Breast epithelium (tissue), 4 donors: ENCODE measurements at places on chromosomes 3 and 15.

DNA sequence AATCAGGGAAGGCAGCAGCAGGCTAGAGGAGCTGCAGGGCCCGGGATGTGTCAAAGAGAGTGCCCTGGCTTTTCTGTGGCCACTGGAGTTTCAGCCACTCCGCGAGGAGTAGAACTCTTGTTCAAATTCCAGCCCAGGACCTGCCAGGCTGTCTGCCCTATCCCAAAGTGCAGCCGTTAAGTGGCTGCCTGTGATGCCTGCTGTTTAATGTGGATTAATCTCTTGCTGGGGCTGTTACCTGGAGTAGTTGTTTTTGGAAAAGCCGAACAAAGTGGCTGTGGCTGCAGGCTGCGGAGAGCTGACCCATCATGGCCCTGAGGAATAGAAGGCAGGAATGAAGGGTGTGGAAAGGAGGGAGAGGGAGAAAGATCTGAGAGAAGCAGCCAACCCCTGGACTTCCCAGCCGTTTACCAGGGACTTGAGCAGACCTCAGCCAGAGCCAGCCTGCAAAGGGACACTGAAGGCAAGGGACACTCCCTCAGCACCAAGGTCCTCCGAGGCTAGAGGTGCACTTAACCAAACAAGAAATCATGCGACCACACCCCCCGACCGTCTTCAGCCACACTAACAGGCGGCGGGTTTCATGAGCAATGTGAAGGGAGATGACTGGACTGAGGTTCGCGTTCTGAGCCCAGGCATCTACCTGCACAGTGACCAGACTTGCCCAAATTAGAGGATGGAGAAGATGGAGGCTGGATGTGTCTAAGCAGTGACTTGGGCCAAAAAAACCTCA is 4.7 kb downstream of the CDAN1 start:
- no peak for DNase-seq

GRCh38 chr3:108085370-108085769 is 5.5 kb downstream of the CD47 start:
- no peak for DNase-seq

- no peak for DNase-seq
Observed at GRCh38 chr15:30954674-30955073, 36.8 kb downstream of the MTMR10 start.

- no peak for DNase-seq
Observed at GRCh38 chr3:162534431-162534830, 1037.8 kb downstream of the OTOL1 start.

DNA sequence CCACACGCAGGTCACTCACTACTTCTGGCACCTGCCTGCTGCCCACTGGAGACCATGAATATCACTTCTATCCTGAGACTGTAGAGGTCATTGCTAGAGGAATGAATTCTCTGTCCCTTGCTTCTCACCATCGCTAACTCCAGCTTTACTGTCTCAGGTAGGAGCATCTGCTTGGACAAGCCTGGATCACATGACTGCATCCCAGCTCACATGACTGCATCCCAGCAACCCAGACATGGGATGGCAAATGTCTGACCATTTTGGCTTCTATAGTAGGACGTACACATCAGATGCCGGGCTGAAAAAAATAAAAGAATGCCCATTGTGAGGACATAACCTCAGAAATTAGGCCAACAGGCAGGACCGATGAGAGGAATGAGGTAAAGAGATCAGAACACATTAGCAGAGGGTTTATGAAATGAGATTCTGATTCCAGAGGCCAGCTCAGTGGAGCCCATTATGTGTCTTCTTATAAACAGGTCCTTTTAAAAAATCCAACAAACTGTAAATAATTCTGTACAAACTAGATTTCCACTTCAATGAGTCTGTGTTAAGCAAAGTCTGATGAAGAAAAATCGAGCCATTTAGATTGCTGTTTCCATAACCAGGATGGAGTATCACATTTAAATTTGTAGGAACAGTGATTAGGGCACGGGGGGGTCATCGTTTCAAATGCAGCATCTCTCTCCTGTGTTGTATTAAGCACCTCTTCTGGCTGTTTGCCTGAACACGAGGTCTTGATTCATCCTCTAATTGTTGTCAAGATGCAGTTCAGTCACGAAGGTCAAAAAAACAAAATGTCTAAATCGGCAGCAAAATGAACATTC is 126.7 kb downstream of the MTHFS start:
- no peak for DNase-seq

DNA sequence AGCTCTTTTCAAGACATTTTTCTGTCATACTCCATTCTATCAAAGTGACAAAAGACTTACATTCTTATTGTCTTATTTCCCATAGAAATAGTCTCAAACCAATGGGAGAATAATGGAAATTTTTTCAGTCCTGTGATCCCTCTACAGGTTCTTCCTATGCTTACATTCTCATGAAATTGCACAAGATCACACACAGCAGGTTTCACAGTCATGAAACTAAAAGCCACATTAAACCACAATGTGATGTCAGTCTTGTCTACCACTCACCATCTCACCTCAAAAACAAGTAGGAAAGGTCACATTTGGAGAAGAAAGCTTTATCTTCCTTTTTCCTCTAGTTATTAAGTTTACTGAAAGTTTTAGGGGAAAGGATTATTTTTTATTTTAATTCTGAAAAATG is 161.0 kb upstream of the RORA start:
- DNase-seq: no peak

GRCh38 chr3:197183582-197183981 is 114.8 kb downstream of the DLG1 start:
- DNase-seq: no peak

- DNase-seq: no peak
Observed at GRCh38 chr3:123026565-123027291, 835 bp downstream of the SEMA5B start.

GRCh38 chr3:44482721-44483120 is 5.3 kb upstream of the ZNF445 start:
- no peak for DNase-seq

GRCh38 chr3:42098171-42098570 is 7.0 kb downstream of the TRAK1 start:
- DNase-seq: no peak

DNA sequence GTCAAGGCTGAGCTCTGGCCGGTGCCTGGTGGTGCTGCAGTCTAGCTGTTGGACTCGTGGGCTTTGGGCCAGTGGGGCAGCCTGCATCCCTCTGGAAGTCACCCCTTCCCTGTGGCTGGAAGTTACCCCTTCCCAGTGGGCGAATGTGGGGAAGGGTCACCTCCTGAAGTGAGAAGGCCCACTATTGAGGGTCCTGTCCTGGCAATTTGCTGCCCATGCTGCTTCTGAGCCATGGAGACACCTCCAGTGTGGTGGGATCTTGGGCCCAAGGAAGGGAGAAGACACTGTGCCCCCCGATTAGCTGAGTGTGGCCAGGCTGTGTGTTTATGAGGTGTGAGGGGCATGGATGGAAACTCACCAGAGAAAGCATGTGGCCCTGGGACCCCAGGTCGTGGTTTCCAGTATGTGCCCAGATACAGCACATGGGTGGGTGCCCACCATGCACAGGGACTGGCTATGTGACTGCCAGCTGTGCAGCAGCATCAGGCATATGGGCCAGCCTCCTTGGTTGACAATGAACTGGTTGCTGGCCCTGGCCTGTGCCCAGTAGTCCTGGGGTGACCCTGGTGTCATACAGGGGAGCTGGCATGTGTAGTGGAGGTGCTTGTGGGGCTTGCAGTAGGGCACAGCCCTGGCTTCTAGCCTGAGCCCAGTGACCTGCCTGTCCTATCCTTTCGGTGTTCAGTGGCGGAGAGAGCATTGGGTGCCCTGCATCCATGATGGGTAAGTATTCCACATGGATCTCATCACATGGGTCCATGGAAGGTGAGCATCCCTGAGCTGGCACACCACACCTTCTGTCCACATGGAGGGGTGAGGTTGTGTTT is 221.2 kb downstream of the SNRPN start:
- DNase-seq: no peak

DNA sequence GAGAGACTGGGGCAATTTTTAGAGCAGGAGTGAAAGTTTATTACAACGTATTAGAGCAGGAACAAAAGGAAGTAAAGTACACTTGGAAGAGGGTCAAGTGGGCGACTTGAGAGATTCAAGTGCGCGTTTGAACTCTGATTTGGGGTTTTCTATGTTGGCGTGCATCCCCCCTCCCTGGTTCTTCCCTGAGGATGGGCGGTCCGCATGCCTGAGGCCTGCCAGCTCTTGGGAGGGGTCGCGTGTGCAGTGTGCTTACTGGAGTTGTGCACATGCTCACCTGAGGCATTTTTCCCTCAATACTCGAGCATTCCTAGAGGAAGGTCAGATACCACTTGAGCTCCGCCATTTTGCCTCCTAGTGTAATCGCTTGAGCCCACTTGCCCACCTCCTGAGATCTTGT is 10.4 kb upstream of the CHAC1 start:
- no peak for DNase-seq

DNA sequence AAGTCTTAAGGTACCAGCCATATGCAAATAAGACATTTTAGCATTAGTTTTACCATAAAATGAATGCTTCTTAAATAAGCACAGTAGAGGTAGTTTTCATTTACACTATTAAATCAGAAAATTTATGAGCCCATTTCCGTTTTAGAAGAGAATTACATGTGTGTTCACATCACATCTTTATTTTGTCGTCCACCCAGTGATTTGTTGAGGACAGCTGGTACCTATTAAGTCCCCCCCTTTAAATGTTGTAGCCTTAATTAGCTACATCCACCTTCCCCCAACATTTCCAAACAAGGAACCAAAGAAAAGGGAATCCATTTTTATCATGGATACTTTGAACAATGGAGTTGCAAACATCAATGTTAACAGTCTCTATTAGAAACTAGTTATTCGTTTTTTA is 6.8 kb downstream of the IL17RD start:
- no peak for DNase-seq

DNA sequence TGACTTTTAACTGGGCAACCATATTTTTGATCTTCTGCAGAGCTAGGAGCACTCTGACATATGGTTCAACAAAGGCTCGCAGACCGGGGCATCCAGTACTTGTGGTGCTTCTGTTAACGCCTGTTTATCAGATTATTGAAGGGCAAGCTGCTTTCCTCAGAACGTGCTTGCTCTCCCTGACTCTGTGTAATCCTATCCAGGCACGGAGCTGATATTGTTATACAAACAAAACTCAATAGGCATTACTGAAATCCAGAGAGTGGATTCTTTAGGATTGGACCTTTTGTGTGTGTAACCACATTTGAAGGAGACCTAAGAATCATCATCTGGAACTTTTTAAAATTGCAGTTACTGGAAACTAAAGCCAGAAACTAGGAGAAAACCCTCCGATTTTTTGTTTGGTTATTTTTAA is 246.5 kb downstream of the PTPRG start:
- no peak for DNase-seq

DNA sequence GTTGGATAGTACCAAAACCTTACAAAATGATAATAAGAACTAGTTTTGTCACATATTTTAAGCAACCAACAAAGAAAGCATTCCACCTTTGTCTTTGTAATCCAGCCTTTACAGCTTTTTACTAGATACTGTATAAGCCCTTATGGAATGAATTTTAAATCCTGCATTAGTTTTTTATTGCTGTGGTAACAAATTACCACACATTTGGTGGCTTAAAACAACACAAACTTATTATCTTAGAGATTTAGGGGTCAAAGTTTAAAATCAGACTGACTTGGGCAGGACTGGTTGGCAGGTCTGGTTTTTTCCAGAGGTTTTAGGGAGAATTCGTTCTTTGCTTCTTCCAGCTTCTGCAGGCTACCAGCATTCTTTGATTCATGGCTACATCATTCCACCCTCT is 108.5 kb upstream of the NLGN1 start:
- DNase-seq: no peak

DNA sequence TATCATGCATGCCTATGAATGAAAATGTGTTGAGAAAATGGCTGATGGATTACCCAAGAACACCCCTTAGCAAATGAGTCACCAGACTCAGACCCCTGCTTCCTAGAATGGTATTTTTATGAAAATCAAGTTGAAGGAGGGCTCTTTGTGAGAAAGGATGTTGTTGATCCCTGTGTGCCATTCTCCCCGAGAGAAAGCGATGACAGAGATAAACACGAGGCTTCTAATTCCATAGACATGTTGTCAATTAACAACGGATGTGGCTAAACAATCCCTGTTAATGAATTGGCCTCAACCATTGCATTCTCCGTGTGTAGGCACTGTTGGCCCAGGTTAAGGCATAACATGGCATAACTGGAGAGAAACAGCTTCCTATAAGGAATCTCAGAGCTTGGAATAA is 5.8 kb upstream of the OXTR start:
- DNase-seq: no peak

GRCh38 chr3:141072950-141073349 is 21.8 kb downstream of the SPSB4 start:
- DNase-seq: no peak

GRCh38 chr15:79595995-79596622 is 164.0 kb downstream of the MINAR1 start:
- DNase-seq: no peak

DNA sequence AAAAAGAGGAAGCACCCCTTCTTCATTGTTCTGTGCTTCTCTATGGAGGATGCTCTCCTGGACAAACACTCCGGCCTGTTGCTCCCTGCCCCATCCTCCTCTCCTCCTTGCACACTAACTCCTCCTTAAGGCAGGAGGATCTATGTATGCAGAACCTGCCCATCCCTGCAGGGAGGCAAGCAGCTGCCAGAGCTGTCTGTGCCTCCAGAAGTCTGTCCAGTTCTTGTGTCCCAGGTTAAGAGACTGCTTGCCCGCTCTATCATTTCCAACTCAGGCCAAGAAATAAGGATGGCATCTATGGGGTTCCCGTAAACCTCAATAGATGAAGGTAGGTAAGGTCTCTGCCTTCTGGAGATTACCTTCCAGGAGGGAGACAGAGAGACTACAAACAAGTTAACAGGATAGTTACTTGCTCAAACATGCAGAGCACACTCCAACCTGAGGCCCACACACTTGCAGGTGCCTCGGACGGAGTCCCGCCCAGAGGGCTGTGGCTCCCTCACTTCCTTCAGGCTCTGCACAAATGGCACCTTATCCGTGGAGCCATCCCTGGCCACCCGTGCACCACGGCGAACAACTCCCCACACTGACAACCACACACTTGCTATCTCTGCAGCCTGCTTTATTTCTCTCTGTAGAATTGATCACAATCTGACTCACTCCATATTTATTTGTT is 6.9 kb downstream of the XXYLT1 start:
- no peak for DNase-seq

GRCh38 chr3:42906070-42906847 is at the start of gene ZNF662:
Gene ZNF662 (plus strand): TSS chr3:42906142. CDS start chr3:42908115, 1,973 bp downstream.
- DNase-seq: peak; percentile 65

- DNase-seq: no peak
Observed at GRCh38 chr15:50180091-50180490, 1.9 kb upstream of the SLC27A2 start.

DNA sequence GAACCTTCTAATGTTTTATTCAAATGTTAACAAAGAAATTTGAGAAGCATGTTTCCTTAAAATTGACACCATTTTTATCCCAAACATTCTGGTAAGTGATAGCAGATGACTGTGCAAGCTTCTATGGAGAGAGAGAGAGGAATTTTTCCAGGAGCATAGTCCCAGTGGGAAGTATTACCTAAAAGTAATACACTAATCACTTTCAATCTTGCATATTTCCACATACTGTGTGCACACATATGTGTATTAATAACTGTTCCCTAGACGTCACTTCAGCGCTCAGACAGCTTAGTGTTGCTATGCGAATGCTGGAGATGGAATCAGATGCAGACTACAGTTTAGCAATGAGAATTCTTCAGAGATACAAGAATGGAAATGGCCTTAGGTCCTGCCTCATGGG is 424.3 kb upstream of the TPRG1 start:
- no peak for DNase-seq
